RPMI7951 (cell line): ENCODE measurements at places on chromosomes 1 and 21. TPM values are rescaled to one million over a fixed set of nuclear protein-coding genes. Genes with fewer than 3 reads are reported as not detected.

Gene SEMA4A
- 0.20 and 0.36 TPM in 2 replicates for total RNA-seq

GRCh38 chr21:35940074-35940927 lies 120.0 kb downstream of the SETD4 start:
- peak; percentile 70 for DNase-seq

DNA sequence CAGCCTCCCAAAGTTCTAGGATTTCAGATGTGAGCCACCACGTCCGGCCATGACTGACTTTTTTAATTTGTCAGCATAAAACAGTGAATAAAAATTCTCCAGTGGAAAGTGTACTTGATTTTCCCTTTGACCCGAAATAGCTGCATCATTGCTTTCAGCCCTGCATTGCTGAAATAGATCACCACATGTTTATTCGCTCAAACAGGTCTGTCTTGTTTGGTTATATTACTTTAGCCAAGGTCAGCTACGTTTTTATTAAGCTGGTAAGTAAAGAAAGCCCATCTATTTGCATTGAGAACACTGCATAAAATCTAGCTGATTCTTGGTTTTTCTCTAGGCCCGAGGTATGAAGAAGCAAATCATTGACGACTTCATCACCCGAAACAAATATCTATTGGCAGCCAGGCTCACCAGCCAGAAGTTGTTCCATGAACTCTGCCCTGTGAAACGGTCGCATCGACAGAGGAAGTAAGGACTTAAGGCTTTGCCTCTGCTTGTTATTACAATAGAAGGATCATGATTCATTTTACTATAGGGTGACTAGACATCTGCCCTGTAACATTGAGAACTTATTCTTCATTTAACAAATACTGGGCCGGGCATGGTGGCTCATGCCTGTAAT lies 25.6 kb downstream of the AGMAT start:
- no peak for DNase-seq

- no peak for DNase-seq
Observed at GRCh38 chr1:216632980-216633379, 90.2 kb downstream of the ESRRG start.

GRCh38 chr1:73722055-73722454 lies 475.9 kb downstream of the LRRIQ3 start:
- no peak for DNase-seq
